GM23338 (cell line): ENCODE measurements at places on chromosomes 1 and 21. TPM values are rescaled to one million over a fixed set of nuclear protein-coding genes. Genes with fewer than 3 reads are reported as not detected.

The DDX20 gene
- 38.3 and 54.4 TPM in 2 replicates for total RNA-seq

The CRYAA gene
- not detected in 2 replicates for total RNA-seq

The KRTAP7-1 gene
- total RNA-seq: not detected in 2 replicates

The LCE2C gene
- not detected in 2 replicates for total RNA-seq

The ATAD3C gene
- total RNA-seq: 0.45 and 1.2 TPM in 2 replicates

DNA sequence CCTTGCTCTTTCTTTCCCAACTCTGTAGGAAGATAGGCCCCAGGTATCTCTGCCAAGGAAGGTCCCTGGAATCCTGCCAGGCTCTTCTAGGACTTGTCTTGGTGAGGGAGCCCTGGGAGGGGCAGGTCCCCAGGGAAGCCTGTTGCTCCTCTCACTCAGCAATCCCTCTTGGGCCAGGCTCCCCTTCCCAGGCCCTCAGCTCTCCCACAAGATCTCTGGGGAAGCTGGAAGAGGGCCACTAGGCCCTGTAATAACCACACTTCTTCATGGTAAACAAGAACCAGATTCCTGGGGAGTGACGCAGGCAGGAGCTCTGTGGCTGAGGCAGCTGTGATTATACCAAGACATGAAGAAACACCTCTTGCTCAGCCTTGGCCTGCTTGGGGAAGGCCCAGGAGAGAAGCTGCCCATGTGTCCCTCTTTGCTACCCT is 9.9 kb upstream of the MAPKAPK2 start:
- no peak overlapping the region for H3K27ac ChIP-seq
- no peak overlapping the region for H3K4me3 ChIP-seq
- no peaks in the 10 kb centered on the region for H3K36me3 ChIP-seq
- H3K27me3 ChIP-seq: no peaks in the 10 kb centered on the region; the same call in 1 of the 2 replicates

DNA sequence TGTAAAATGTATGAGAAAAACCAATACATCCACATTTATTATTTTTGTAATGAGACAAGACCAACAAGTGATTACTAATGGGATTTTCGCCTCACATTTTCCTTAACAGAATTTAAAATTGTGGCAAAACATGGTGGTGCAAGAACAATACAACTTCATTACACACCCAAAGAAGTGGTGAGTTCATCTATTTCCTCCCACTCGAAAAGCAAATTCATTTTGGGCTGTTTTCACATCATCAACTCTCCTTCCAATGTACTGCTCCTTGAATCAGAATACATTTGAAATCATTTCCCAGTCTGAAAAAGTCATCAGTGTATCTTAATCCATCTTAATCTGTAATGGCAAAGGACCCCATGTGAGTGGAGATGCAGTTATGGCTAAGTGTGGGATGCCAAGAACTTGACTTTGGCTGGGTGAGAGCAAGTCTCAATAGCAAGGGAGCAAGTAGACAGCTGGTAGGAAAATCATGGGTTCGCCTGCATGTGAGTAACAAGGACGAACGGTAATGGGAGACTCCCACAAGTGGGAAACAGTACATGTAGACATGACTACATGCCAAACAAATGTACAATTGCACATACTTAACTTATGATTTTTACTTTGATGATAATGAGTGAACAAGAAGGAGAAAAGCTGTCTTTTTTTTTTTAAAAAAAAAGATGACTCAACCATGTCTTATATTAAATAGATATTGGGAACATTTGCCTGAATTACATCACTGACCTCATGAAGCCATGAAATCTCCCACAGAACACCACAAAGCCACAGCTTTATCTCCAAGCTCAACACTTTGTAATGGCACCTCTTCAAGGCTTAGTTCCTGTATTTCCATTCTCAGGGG is 46.0 kb downstream of the RUNX1 start:
- H3K4me1 ChIP-seq: no peaks in the 10 kb centered on the region
- no peaks in the 10 kb centered on the region for H3K36me3 ChIP-seq
- DNase-seq: no peak
- no peak overlapping the region for H3K4me3 ChIP-seq
- no peaks in the 10 kb centered on the region for H3K27me3 ChIP-seq
- no peak overlapping the region for H3K27ac ChIP-seq

- H3K36me3 ChIP-seq: 0 out of 2 replicates have a peak, but pooled peaks cover 4% of the 10 kb centered on the region
- no peaks in the 10 kb centered on the region for H3K4me1 ChIP-seq
Observed at GRCh38 chr1:248610301-248610700, 12.8 kb upstream of the OR2T10 start.

DNA sequence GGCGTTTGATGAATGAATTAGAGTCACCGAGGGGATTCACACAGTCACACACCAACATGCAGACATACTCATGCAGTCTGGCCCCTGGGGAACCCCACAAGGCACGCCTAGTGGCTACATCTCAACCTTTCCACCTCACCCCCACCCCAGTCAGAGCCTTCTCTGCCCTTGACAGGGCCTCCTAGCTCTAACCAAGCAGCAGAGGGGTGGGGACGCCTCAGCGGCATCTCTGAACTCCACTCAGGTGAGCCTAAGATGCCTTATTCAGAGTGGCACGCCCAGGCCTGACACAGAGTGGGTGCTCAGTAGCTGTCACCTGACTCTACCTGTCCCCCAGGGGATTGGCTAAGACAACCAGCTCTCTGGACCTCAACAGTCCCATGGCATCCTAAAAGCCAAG is 3.7 kb upstream of the SDC3 start:
- DNase-seq: no peak
- no peaks in the 10 kb centered on the region for H3K36me3 ChIP-seq

DNA sequence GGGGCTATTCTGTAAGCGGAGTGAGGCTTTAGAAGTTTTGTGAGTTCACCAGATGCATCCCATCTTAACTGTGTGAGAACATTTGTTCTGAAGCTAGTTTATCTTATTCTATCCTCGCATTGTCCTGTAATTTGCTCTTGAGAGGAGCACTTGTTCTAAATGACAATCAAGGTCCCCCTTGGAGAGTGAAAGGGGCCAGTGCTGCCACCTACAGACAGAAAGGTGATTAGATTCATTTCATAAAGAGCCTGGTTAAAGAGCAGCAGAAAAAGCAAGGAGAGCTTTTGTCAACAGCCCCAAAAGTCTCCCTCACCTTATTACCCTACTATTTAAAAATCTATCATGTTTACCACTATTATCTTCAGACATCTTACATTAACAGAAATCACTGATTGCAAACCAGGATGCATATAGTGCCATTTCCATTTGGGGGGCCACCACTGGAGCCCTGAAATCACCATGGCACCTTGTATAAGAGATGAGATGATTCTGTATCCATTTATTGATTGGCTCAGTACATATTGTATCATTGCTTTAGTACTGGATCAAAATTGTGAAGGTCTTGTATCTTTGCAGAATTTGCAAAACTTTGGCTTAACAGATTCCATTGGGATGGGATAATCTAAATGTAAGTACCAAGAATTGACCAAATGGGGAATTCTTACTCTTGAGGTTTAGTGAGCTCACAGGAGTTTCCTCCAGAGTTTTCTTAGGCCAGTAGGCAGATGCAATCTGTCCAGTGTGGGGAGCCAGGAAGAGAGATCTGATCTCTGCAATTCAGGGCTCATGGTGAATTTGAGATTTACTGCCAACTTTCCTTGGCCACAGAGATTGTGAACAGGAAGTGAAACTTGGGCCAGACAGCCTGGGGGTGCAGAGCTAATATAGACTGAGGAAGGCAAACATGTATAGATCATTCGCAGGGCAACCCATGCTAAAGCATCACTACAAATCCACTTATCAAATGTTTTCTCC is 64.3 kb upstream of the TRABD2B start:
- H3K4me1 ChIP-seq: no peaks in the 10 kb centered on the region
- H3K4me3 ChIP-seq: no peak overlapping the region
- peak; percentile 90 for DNase-seq
- no peaks in the 10 kb centered on the region for H3K36me3 ChIP-seq
- no peak overlapping the region for H3K27ac ChIP-seq

- no peaks in the 10 kb centered on the region for H3K27me3 ChIP-seq
- H3K4me3 ChIP-seq: no peak overlapping the region
- no peak for DNase-seq
- no peak overlapping the region for H3K27ac ChIP-seq
- H3K36me3 ChIP-seq: no peaks in the 10 kb centered on the region
Observed at GRCh38 chr1:70961374-70961975, 86.1 kb downstream of the PTGER3 start.

GRCh38 chr1:57835620-57836019 is 411.8 kb upstream of the DAB1 start:
- H3K4me1 ChIP-seq: peaks cover 22% of the 10 kb centered on the region
- H3K4me3 ChIP-seq: no peak overlapping the region
- H3K36me3 ChIP-seq: 0 out of 2 replicates have a peak, but pooled peaks cover 4% of the 10 kb centered on the region
- no peaks in the 10 kb centered on the region for H3K27me3 ChIP-seq
- no peak overlapping the region for H3K27ac ChIP-seq
- peak; percentile 59 for DNase-seq
